Caki2 (cell line): ENCODE measurements at places on chromosomes 3 and 15.

DNA sequence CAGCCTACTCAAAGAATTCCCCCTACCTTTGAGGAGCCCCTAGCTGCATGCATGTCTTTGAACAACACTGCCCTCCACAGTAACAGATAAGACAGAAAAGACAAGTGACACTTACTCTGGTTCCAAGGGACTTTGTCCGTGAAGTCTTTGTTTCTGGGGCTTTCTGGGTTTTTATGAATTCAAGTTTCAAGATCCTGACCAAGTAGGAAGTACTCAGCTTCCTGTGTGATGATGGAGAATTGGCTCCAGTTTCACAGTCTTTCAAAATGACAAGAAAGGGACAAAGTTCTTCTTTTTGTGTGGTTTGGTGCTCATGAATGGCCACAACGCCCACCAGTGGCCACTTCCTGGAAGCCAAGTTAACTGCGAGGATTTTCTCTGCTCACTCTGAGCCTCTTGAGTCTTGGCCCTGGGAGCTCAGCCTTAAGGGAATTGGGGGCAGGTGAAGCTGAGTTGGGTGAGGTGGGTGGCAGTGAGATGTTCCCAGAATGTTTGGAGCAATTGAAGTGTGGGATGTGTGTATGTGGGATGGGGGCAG lies at the start of gene CCR1:
Gene CCR1 (minus strand): TSS at position 147 of the 538 bp plus-strand sequence. CDS start 4,000 bp downstream, outside the sequence.
- no peak for DNase-seq

GRCh38 chr15:57665939-57666338 lies 40.6 kb upstream of the POLR2M start:
- no peak for DNase-seq

DNA sequence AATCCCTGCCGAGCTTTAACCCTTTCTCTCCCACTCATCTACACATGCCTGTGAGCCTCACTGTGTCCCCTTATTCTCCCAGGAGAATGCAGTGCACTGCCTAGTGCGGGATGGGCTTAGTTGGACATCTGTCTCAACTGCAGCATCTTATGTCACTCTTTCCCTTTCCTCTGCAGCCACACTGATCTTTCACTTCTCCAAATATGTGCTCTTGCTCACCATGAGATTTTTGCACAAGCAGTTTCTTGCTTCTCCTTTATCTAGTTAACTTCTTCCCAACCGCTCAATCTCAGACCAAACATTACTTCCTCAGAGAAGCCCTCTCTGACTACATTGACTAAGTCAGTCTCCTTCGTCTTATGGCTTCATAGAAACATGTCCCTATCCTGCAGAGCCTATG lies 292.3 kb downstream of the KBTBD8 start:
- no peak for DNase-seq

DNA sequence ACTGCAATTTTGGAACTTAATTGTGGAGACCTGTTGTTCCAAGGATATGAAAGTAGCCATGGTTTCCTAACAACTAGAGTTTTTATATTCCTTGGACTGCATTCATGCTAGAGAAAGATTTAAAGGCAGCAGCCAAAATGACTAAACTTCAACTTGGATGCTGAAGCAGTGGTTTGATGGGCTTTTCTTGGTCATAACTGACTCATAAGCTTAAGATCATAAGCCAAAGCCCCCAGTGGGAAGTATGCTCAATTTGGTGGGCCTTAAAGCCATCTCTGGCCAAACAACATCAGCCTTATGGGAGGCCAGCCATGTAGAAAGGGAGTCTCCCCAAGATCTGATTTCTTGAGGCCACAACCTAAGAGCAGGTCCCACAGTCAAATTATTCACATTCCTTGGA lies 80.2 kb downstream of the ZNF280D start:
- no peak for DNase-seq

DNA sequence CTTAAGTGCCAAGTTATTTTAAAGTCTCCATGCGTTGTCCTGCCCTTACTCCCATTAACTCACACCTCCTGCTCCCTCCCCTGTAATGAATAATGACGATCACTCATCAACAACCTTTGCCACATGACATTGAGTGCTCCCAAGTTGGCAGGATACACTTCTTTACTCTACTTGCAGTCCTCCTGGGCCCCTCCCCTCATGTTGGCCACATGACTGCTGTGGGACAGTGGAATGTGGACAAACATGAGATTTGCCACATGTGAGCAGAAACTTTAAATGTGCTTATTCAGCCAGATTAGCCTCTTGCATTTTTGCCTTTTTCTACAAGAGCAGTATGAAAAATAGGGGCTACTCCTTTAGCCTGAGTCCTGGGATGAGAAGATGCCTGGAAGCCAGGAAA lies 167.9 kb downstream of the DCLK3 start:
- DNase-seq = no peak

DNA sequence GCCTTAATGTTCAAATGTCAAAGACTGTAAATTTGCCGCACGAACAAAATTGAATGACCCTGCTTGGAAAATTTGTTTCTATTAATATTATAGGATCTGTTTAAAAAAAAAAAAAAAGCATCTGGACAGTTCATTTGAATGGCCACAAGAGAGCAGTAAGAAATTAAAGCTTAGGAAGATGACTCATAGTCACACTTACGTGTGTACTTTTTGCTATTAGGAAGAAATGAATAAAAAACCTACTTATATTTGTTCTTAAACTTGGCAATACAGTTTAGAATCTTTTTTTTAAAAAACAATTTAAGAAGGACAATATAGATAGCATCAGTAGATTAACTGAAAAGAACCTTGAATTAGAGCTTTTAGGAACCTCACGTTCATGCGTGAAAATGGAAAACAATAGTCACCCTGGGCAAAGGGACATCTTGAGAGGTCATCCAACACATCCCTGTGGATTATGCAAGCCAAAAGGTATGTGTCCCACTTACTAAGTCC lies 621.8 kb downstream of the MECOM start:
- DNase-seq = peak; percentile 78

DNA sequence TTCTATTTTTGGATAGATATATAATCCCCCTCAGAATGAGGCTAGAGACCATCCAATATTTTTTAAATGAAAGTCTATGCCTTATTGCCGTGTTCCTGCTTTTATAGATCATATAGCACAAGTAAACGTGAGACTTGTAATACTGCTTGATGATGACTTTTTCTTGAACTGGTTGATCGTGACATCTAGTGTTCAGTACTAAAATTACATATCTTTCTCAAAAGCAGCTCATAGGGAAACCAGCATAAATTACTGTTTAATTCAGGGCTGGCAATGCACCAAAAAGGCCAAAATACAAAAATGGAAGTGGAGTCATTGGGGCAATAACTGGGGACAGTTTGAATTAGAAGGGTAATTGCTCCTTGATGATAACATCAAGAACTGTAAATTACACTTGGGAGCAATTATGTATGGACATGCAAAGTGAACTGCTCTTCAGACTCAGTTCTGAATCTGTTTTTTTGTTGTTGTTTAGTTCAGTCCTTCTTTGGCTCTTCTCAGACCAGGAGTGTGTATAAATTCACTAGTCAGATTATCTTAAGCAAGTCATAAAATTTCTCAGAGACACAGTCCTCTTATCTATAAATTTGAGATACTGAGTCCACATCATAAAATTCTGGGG lies 325.3 kb downstream of the THSD4 start:
- peak; percentile 43 for DNase-seq

DNA sequence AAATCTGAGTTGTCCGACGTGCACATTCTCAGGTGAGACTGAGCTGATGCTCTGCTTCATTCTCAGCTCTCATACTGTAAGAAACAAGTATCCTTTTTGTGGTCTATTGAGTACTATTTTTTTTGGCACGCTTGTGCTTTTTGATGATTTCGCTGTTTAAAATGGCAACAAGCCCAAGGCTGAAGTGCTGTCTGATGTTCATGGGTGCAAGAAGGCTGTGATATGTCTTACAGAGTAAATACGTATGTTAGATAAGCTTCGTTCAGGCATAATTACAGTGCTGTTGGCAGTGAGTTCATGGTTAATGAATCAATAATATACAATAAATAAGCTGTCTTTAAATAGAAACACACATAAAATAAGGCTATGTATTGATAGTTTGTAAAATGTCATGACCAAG lies 27.2 kb downstream of the AQR start:
- peak; percentile 60 for DNase-seq

DNA sequence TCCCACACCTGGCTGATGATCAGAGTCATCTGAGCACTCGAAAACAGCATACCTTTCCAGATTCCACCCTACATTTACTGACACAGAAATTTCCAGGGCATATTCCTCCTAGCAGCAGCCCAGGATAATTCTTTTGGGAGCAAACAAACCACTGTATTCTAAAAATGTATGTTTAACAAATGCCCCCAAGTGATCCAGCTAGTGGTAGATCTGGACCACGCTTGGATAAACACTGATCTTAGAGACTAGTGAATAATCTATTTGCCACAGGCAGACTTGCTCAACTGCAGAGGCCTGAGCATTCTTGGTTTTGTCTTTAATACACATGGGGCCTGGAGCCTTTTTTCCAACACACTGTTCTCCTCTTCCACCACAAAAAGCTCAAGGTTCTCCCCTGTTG lies 89.6 kb downstream of the TM4SF4 start:
- DNase-seq = no peak

GRCh38 chr3:58633157-58633865 lies 33.3 kb downstream of the FAM3D start:
- no peak for DNase-seq

DNA sequence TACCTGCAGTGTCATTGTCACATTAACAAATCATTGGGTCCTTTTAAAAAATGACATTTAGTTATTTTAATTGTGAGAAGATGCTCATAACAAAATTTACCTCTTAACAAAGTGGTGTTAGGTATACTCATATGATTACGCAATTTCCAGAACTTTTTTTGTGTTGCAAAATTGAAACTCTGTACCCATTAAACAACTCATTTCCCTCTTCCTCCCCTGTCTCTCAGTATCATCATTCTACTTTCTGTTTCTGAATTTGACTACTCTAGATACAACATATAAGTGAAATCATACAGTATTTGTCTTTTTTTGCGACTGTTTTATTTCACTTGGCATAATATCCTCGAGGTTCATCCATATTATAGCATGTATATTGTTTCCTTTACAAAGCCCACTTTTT lies 58.7 kb upstream of the CHST2 start:
- DNase-seq = no peak

- no peak for DNase-seq
Observed at GRCh38 chr3:10292505-10293419, at the start of gene GHRL. GHRL (minus strand) TSS chr3:10292947; CDS start chr3:10290180, 2,767 bp downstream.

DNA sequence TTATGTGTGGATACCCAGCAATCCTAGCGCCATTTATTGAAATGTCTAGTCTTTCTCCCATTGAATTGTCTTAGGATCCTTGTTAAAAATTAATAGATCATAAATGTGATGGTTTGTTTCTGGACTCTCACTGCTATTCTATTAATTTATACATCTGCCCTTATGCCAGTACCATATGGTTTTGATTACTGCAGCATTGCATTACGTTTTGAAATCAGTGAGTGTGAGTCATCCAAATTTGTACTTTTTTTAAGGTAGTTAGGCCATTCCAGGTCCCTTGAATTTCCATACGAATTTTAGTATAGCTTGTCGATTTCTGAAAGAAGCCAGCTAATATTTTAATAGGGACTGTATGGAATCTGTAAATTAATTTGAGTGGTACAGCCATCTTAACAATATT lies 648.6 kb upstream of the ZNF385D start:
- no peak for DNase-seq

GRCh38 chr3:4722103-4722502 lies 229.0 kb downstream of the ITPR1 start:
- DNase-seq = peak; percentile 71

DNA sequence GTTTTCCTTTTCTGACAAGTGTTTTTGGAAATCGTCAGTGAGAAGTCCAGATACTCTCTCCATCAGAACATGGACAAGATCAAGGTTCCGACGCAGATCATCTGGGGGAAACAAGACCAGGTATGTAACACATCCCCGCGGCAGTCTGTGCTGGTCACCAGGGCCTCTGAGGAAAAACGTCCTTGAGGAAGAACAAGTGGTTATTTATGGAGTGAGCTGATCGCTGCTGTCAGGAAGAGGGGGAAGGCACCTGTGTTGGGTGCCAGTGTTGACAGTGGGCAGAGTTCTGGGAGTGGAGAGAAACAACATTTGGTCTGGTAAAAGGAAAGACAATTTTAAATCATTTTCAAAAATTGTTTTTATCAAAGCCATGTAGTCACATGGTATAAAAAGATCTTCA lies 20.7 kb upstream of the RPP14 start:
- DNase-seq = no peak

GRCh38 chr15:83745771-83746170 lies 91.8 kb downstream of the ADAMTSL3 start:
- DNase-seq = no peak

GRCh38 chr3:161305095-161305991 lies 66.0 kb downstream of the SPTSSB start:
- DNase-seq = no peak

DNA sequence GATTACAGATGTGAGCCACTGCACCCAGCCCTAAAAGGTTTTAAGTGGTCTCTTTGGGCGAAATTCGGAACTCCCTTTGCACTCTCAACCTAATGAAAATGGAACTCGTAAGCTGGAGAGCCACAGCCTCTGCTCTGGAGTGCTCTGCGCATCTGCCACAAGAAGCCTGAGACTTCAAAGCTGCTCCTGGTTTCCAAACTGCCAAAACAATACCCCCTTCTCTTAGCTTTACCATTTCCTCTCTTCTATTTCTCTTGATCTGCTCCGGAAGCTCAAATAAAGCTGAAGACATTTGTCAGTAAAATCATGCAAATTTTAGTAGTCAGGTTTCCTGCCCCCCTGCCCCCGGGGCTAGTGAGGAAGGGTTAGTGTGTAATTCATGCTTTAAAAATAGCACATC lies 312.7 kb downstream of the MFSD1 start:
- no peak for DNase-seq

- no peak for DNase-seq
Observed at GRCh38 chr15:32096916-32097617, 66.8 kb downstream of the CHRNA7 start.

DNA sequence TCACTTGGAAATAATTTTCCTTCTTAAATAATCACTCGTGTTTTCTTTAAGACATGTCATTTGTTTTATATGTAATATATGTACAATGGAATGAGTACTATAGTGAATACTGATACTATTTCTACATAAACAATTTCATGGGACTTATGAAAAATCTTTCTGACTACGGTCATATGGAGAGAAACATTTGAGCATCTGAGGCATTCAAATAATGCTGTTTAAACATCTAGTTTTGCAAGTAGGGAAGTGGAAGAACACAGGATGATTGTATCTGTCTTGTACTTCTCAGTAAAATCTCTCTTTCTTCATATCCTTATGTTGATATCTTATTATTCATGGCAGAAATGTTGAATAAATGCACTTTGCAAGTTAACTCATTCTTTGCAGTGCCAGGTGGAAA lies 599.5 kb upstream of the KCNMB2 start:
- DNase-seq = no peak

DNA sequence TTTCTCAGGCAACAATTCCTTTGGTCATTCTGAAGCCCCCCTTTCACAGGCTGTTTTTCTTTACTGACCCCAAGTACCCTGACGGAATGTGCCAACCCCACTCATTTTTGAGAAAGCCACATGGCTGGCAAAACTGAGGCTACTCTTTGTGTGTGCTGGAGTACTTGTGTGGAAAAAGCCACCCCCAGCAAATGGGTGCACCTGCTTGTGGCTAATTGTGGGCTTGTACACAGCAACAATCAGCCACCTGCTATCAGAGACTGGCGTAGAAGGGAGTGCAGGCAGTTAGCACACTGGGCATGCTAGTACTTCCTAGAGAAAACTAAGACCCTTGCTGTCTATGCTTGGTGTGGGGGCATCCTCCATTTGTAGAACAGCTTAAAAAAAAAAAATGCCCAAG lies 110.1 kb upstream of the LMOD3 start:
- no peak for DNase-seq

GRCh38 chr3:187013159-187013716 lies 82.9 kb downstream of the ST6GAL1 start:
- DNase-seq = no peak

GRCh38 chr15:97443101-97443500 lies 517.4 kb upstream of the ARRDC4 start:
- no peak for DNase-seq
